ENCODE measurements at places on chromosomes 2 and 18.

DNA sequence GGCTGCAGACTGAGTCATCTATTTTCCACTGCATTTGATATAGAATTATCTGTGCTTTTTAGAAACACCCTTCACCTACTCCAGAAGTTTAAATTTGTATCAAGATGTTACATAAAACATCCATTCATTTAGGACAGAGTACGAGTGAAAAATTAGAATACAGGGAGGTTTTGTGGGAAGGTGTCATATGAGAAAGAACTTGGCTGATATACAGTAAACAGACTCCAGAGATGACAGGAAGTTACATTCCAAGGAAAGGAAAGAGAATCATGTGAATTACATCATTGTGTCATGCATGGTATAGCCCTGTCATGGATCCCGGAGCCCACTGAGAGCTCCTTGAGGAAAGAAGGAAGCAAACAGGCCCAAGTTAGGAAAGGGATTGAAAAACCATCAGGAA lies 341.5 kb upstream of the PKDCC start:
- DNase-seq: no peak

GRCh38 chr2:85309699-85310321 lies 18.0 kb downstream of the TGOLN2 start:
- DNase-seq: no peak

- DNase-seq: no peak
Measured at GRCh38 chr2:218010984-218011652, 8.3 kb upstream of the TNS1 start.

- no peak for DNase-seq
Measured at GRCh38 chr2:96181529-96181928, 27.1 kb downstream of the STARD7 start.

DNA sequence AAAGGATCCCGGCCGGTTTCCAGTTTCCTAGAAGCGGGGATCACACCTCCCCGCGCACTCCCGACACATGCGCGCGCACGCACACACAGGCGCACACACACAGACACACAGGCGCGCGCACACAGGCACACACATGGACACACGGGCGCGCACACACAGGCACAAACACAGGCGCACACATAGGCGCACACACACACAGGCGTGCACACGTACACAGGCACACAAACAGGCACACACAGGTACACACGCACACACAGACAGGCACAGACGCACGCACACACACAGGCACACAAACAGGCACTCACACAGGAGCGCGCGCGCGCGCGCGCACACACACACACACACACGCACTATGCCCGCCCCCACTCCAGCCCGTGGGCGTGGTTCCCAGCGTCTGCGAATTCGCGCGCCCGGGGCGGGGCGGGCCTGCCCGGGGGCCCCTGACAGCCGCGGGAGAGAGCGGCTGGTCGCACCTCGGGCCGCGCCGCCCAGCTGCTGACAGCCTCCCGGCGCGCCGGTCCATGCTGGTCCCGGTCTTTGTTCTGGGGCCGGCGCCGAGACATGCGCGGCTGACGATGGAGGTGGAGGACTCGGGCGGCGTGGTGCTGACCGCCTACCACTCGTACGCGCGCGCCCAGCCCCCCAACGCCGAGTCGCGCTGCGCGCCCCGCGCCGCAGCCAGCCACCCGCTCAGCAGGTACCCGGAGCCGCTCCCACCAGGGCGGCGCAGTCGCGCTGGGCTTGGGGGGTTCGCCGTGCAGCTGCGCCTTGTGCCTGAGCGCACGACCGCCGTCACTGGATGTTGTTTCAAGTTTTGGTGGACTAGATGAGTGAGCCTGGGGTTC lies at the start of gene ARHGAP28:
TSS of gene ARHGAP28 (plus strand) at position 470 of the 845 bp plus-strand sequence. CDS start at position 576, 106 bp downstream.
- DNase-seq: no peak

- no peak for DNase-seq
Measured at GRCh38 chr18:9082711-9083510, 19.6 kb upstream of the NDUFV2 start.

- no peak for DNase-seq
Measured at GRCh38 chr2:240327566-240327965, 107.9 kb upstream of the GPC1 start.

DNA sequence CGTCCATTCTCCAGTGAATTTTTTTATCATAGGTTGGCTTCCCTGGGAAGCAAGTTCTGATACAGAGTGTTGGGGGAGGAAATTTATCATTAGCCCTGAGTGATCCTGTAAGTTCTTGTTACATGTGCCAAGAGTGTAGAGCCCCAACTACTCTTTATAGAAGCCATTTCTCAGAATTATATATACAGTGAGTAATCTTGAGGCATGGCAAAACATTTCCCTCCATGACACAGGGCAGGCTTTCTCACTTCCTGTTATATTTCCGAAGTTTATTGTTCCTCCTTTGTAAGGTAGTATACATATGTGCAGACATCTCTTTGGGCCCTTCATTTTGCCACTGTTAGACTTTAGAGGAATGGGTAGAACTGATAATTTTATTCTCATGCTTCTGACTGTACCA lies 484.7 kb upstream of the NRXN1 start:
- no peak for DNase-seq

- DNase-seq: no peak
Measured at GRCh38 chr18:58363767-58364540, 264.9 kb downstream of the ALPK2 start.

DNA sequence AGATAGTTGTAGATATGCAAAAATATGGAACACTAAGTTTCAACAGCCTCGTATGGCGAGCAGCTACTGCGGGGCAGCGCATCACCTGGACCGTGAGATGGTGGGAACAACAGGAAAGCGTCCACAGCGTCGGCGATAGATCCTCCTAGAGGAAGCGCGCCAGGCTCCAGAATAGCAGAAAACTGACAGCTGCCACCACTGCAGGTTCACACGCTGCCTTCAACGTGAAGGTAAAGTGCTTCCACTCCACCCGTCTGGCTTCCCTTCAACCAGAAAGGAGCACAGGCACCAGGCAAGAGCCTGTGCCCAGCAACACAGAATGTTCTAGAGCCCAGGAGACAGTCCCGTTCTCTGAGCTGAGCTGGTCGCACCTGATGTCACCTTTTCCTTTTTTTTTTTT lies 20.0 kb downstream of the FBXO48 start:
- DNase-seq: no peak

GRCh38 chr2:178395941-178396570 lies 54.9 kb downstream of the PRKRA start:
- DNase-seq: no peak
